ENCODE measurements at places on chromosomes 7 and 10.

GRCh38 chr10:104546336-104546735 is 94.8 kb upstream of the SORCS3 start:
- no peak for DNase-seq

DNA sequence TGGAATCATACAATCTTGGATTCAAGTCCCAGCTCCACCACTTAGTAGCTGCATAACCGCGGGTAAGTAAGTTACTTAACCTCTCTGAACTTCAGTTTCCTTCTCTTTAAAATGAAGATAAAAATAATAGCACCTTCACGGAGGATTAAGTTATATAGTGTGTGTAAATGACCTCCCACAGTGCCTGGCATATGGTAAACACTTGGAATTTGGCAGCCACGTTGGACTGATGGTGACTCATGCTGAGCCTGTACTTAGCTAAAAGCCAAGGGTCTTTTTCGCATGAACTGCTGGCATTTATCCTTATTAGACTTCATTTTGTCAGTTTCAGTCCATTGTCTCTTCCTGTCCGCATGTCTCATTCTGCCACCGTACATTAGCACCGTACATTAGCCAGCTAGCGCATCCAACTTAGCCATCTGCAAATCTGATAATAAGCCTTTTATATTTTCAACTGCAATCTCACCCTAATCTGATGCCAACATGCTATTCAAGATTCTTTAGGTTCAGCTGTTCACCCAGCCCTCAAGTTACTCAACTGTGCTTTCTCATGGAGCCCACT is 11.2 kb downstream of the SLC13A4 start:
- DNase-seq = peak; percentile 18

DNA sequence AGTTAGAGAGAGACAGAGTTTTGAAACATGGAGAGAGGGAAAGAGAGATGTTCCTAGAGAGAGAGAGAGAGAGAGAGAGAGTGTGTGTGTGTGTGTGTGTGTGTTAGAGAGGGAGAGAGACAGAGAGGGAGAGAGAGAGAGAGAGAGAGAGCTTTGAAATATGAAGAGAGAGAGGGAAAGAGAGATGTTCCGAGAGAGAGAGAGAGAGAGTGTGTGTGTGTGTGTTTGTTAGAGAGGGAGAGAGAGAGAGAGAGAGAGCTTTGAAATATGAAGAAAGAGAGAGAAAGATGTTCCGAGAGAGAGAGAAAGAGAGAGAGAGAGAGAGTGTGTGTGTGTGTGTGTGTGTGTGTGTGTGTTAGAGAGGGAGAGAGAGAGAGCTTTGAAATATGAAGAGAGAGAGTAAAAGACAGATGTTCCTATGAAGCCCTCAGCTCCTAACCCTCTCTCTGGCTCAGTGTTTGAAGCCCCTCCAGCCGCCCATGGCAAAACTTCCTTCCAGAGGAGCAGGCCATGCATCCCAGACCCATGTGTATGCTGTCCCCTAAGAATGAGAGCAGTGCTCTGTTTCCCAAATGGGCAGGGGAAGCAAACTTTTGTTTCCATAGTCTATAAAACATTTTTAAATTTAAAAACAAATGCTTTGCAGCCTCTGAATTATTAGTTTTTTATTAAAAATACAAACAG is 130.9 kb downstream of the KCNMA1 start:
- no peak for DNase-seq

DNA sequence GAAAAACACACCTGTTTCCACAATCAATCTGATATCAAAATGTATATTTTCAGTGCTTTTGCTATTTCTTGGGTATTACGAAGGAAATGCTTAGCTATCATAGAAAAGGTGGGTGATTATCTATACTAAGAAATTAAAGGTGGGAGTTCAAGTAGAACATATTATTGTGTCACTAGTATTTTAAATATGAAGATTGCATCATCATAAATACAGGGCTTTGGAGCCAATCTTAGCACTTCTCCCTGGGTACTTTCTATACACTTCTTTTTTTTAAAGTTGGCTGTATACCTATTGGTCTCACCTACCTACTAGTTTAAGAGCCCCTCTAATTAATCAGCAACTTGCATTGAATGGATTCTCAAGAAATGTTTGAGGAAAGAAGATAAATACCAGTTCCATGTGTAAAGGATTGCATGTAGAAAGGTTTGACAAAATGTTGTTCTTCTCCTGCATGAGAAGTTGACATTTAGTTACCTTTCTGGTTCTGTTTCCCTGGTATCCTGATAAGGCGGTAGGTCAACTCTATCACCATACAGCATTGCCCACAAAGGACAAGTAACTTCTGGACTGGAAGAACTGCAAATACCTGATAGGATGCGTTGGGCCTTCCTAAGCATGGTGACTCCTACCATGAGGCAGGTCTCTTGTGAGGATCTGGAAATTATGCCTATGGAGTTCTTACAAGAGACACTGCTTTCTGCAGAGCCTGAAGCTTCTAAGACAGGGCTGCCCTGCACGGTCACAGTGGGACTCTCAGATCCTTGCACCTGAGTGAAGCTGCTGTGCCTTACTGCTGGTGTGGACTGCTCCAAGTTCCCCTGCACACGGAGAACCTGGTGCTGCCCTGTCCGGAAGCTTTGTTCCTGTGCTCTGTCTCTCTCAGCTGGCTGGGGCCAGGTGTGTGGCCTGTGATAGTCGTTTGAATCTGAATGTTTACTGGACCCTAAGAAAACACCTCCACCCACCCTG is 32.1 kb upstream of the PDSS1 start:
- no peak for DNase-seq

DNA sequence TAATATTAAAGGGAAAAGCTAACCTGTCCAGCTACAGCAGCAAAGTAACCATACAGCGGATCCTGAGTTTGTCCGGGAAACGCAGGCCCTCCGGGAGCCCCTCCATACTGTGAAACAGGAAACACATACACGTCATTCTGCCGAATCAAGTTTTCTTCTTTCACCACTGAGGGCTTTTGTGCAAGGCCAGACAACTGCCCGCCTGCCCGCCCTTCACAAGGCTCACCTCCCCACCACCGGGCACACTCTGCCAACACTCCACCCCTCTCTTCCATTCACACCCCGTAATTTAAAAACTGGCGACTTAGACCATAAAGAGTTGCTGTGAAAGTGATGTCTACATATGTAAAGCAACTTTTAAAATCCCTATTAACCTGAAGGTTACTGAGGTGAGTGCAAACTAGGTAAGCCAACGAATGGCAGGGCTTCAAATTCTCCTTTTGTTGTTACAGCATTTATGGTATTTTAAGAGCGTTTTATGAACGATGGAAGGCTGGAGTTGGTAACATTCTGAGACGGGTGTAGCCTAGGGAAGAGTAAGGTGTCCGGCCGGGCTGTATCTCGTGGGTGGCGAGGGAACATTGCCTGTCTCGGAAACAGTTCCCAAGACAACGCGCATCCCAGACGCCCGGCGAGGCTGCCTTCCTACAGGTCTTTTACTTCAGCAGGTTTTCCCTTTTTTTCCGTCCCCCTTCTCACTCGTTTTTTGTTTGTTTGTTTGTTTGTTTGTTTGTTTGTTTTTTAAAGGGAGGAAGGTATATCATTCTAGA is 817 bp downstream of the SRI start:
- peak; percentile 68 for DNase-seq

GRCh38 chr7:14551310-14551709 is 351.2 kb downstream of the DGKB start:
- DNase-seq = no peak
